Pulmonary artery endothelial cell (primary cell): ENCODE measurements at places on chromosomes 12 and 14. TPM values are rescaled to one million over a fixed set of nuclear protein-coding genes. Genes with fewer than 3 reads are reported as not detected.

KRT72 gene
- total RNA-seq = not detected in 2 replicates

PTPRO gene
- not detected in 2 replicates for total RNA-seq

RPL10L gene
- total RNA-seq = not detected in 2 replicates

RGS6 gene
- not detected in 2 replicates for total RNA-seq

KRT73 gene
- not detected in 2 replicates for total RNA-seq

KRT83 gene
- not detected in 2 replicates for total RNA-seq

SLC6A15 gene
- 0.53 and 0.92 TPM in 2 replicates for total RNA-seq

PPP4R3A gene
- 71.9 and 96.8 TPM in 2 replicates for total RNA-seq

B4GALNT3 gene
- not detected in 2 replicates for total RNA-seq

TMEM179 gene
- 0.13 TPM in 1 of 2 replicates, not detected in the other for total RNA-seq

PRB2 gene
- total RNA-seq = not detected in 2 replicates

PRICKLE1 gene
- 36.5 and 36.7 TPM in 2 replicates for total RNA-seq

STAC3 gene
- 0.07 and 0.13 TPM in 2 replicates for total RNA-seq

SSTR1 gene
- 1.1 and 1.2 TPM in 2 replicates for total RNA-seq

KCNK10 gene
- total RNA-seq = 0.13 TPM in 1 of 2 replicates, not detected in the other

LRTM2 gene
- total RNA-seq = not detected in 2 replicates

ACVRL1 gene
- 439 and 664 TPM in 2 replicates for total RNA-seq

NANOG gene
- total RNA-seq = not detected in 2 replicates

STRAP gene
- total RNA-seq = 99.8 and 113 TPM in 2 replicates

LRRC10 gene
- not detected in 2 replicates for total RNA-seq

SLC6A12 gene
- not detected in 2 replicates for total RNA-seq

PTGER2 gene
- not detected in 2 replicates for total RNA-seq

OR4E2 gene
- not detected in 2 replicates for total RNA-seq

RIMBP2 gene
- not detected in 2 replicates for total RNA-seq

STAT6 gene
- 62.4 and 70.4 TPM in 2 replicates for total RNA-seq

AGAP2 gene
- total RNA-seq = 0.07 and 0.11 TPM in 2 replicates

KERA gene
- not detected in 2 replicates for total RNA-seq

C12orf54 gene
- total RNA-seq = not detected in 2 replicates

SYCP3 gene
- under 0.01 and 0.18 TPM in 2 replicates for total RNA-seq

DERA gene
- total RNA-seq = 68.6 and 76.4 TPM in 2 replicates

CHGA gene
- total RNA-seq = not detected in 2 replicates

IAPP gene
- not detected in 2 replicates for total RNA-seq

PTCSC3 gene
- total RNA-seq = not detected in 2 replicates

DLK1 gene
- not detected in 2 replicates for total RNA-seq

FIGNL2 gene
- total RNA-seq = 0.18 and 0.53 TPM in 2 replicates

HOXC12 gene
- total RNA-seq = not detected in 2 replicates

KRT77 gene
- not detected in 2 replicates for total RNA-seq
